ENCODE measurements at places on chromosomes 7 and 10. TPM values are rescaled to one million over a fixed set of nuclear protein-coding genes. Genes with fewer than 3 reads are reported as not detected.

GRCh38 chr10:1359626-1359955, 303.4 kb downstream of the WDR37 start:
- ATAC-seq: no peak

DNA sequence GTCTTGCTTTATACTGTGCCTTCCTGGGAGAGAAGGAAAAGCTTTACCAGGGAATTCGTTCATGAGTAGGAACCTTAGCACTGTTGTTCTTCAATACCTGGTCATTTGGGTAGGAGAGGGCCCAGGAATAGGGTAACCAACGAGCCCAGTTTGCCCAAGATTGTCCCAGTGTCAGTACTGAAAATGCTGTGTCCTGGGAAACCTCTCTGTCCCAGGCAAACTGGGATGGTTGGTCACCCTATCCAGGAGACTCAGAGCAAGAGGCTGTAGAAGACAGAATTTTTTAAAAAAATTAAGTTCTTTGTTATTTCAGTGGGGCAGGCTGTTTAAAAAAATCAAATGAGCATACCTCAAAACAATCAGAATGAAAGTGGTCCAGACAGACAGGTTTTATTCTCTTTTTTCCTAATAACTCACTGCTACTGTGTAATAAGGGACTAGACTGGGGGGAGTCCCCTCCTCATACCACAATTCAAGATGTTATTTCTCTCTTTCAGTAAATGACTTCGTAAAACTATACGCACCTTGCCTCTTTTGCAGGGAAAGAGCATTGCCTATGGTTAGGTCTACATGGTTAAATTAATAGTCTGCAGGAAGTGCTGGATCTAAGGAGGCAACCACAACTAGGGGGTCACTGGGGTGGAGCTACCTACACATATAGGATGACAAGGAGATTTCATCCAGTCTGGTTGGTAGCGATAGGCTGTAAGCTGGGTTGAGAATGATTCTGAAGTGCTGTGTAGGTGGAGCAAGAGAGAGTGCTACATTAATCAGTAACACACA, 41.1 kb upstream of the FAM133B start:
- no peak for ATAC-seq

GRCh38 chr7:71077743-71078476, 54.0 kb upstream of the GALNT17 start:
- no peak for ATAC-seq

- ATAC-seq: peak; percentile 0
Observed at GRCh38 chr10:6204063-6204340, 1.3 kb downstream of the PFKFB3 start.

DNA sequence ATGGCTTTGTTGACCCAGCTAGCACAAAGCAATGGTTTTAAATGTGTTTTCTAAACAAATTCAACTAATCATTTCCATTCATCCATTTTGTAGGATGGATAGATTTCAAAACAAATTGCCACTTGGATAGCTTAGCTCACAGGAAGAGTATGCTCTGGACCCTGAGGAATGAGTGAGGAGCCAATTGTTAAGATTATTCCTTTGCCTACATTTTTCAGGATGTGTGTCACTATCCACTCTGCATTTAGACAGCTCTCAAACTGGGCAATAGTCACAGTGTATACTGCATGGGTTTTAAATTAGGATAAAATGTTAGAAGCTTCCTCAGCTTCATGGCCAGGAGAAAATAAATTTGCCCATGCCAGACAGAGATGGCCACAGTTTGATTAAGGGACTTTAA, 605.6 kb upstream of the TEX47 start:
- no peak for ATAC-seq

The DYDC1 gene
- not detected for total RNA-seq

The ABCF2 gene
- total RNA-seq: 66.6 TPM

The DBNL gene
- 99.0 TPM for total RNA-seq
